ENCODE measurements at places on chromosomes 5 and 9. TPM values are rescaled to one million over a fixed set of nuclear protein-coding genes. Genes with fewer than 3 reads are reported as not detected.

DNA sequence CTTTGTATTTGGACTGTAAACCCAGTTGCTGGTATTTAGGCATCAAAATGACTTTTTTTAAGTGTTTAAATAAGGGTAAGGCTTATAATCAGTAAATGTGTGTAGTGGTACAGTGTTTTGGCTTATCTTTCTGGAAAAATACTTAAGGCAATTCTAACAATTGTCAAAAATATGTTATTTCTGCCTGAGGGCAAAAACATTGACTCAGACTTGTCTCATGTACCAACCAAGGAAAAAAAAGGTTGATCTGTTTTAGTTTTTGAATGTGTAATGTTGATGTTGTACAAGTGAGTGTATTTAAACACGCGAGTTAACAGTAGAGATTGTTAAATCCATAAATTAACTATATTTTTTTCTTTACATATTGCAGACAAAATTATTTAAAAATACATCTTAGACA is 277.8 kb upstream of the TYRP1 start:
- no peaks in the 10 kb centered on the region for H3K4me1 ChIP-seq
- H3K4me3 ChIP-seq, result no peak overlapping the region
- no peak overlapping the region for H3K27ac ChIP-seq
- DNase-seq, result no peak

GRCh38 chr9:126528111-126528510 is 85.6 kb upstream of the LMX1B start:
- no peak for DNase-seq
- H3K4me3 ChIP-seq, result no peak overlapping the region
- H3K36me3 ChIP-seq, result no peaks in the 10 kb centered on the region
- H3K27me3 ChIP-seq, result no peaks in the 10 kb centered on the region
- no peaks in the 10 kb centered on the region for H3K4me1 ChIP-seq

DNA sequence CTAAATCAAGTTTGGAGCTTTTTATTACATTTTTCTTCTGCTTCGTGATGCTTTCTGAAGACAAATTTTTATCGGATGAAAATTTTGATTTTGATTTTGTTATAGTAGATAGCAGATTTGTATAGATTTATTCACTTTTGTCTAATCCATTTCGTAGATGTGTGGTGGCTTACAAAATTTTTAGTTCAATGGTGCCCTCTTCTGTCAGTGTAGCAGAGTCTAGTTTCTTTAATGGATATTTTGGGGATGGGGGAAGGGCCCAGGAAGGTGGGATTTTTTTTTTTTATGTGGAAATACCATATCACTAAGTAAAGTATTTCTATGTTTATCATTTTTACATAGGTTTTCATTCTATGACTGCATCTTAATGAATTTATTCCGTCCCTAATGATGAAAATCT is 259.9 kb upstream of the TARS1 start:
- no peaks in the 10 kb centered on the region for H3K27me3 ChIP-seq
- H3K4me3 ChIP-seq, result no peak overlapping the region
- no peak overlapping the region for H3K27ac ChIP-seq
- DNase-seq, result no peak
- no peaks in the 10 kb centered on the region for H3K4me1 ChIP-seq
- H3K36me3 ChIP-seq, result no peaks in the 10 kb centered on the region

Gene WDR31
- total RNA-seq, result 1.6 TPM

Data from tibial nerve (tissue), 4 donors.